ENCODE measurements at places on chromosomes 3 and 15.

- H3K4me3 ChIP-seq: no peak overlapping the region
- no peak for DNase-seq
These were observed 143.7 kb downstream of the TJP1 start for GRCh38 chr15:29678504-29679034.

- no peaks in the 10 kb centered on the region for H3K36me3 ChIP-seq
- H3K27me3 ChIP-seq: no peaks in the 10 kb centered on the region
These were observed 12.4 kb upstream of the NFKBIZ start for GRCh38 chr3:101836652-101837598.

GRCh38 chr15:55513152-55513551 lies 5.1 kb upstream of the DNAAF4 start:
- H3K4me1 ChIP-seq: peaks cover 7% of the 10 kb centered on the region
- DNase-seq: no peak
- no peak overlapping the region for H3K27ac ChIP-seq
- no peak overlapping the region for H3K4me3 ChIP-seq
- H3K27me3 ChIP-seq: no peaks in the 10 kb centered on the region

- DNase-seq: peak; percentile 78
- peaks cover 29% of the 10 kb centered on the region for H3K4me1 ChIP-seq
- H3K4me3 ChIP-seq: no peak overlapping the region
- no peak overlapping the region for H3K27ac ChIP-seq
These were observed 1.2 kb upstream of the LCTL start for GRCh38 chr15:66566963-66567531.

DNA sequence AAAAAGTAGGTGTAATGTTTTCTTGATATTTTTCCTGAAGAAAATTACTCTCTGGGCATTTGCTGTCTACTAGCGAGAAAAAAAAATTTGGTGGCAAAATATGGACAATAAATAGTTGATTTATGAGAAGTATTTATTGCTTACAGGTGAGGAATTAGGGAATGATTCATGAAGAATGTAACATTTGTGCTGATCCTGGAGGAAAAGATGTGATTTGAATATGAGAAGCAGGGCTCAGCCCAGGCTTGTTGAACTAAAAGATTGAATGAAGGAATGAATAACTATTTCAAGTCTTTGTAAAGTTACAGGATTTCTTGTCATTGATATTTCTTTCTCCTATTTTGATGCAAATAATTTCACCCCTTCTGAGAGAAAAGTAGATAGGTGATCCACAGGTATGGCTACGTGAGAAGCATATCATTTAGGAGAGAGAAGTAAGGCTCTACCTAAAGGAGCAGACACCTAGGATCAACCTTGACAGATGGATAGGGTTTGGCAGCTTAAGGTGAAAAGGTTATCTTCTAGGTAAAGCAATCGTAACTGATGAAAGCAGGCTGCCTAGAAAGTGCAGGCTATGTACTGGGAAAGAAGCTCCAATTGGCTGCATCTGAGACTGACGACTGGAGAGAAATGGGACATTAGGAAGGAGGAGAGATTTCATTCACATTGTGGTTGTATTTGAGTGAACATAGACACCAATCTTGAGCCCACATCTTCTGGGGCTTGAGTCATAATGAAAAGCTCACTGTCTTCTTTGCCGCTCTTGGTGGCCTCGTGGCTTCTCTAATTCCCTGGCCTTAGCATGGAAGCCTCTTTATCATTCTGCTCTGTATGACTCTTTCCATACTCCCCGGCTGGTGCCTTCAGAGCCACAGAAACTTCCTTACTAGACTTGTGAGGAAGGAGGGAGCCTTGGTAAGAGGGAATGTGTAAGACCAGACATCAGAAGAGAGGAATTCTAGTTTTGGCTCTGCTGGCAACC lies 106.5 kb downstream of the P3H2 start:
- no peak for DNase-seq
- no peak overlapping the region for H3K4me3 ChIP-seq
- H3K36me3 ChIP-seq: no peaks in the 10 kb centered on the region

GRCh38 chr15:40448354-40448753 lies 7.6 kb downstream of the BAHD1 start:
- no peak overlapping the region for H3K4me3 ChIP-seq
- peaks cover 7% of the 10 kb centered on the region for H3K36me3 ChIP-seq
- no peaks in the 10 kb centered on the region for H3K27me3 ChIP-seq
- H3K4me1 ChIP-seq: peaks cover 35% of the 10 kb centered on the region
- no peak for DNase-seq

- no peaks in the 10 kb centered on the region for H3K27me3 ChIP-seq
- DNase-seq: no peak
- H3K36me3 ChIP-seq: no peaks in the 10 kb centered on the region
- H3K4me1 ChIP-seq: peaks cover 3% of the 10 kb centered on the region
These were observed 12.4 kb upstream of the TPM1 start for GRCh38 chr15:63030101-63030551.

- no peak overlapping the region for H3K27ac ChIP-seq
- no peaks in the 10 kb centered on the region for H3K4me1 ChIP-seq
- H3K36me3 ChIP-seq: no peaks in the 10 kb centered on the region
- DNase-seq: no peak
- no peaks in the 10 kb centered on the region for H3K27me3 ChIP-seq
These were observed 105.0 kb downstream of the EDEM1 start for GRCh38 chr3:5292512-5292911.

DNA sequence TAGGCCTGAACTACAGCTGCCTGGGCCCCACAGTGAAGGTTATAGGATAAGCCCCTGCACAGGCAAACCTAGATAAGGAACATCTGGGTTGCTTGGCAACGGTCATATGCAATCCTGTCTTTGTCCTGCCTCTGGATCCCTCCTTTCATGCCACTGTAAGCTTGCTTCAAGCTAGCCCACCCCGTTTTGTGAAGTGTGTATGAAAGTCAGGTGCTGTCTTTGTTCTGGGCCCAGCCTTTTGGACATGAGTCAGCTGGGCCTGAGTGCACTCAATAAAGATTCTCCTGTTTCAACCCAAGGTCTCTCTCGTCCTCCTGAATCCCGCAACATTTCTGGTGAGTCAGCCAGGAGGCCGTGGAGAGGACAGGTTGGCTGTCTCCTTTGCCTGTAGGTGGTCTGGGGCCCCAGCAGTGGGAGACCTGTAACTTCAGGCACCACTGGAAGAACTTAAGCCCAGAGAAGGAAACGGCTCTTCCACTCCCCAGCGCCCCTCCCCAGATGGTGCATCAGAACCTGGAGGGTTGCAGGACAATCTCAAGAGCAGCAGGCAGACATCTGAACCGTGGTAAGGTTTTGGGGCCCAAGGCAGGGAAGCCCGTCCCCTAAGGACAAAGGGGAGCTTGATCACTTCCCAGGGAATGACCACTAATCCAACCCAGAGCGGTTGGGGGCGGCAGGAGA lies 8.3 kb upstream of the SLC9C1 start:
- DNase-seq: no peak
- peak overlapping the region; percentile 100 for H3K27ac ChIP-seq
- peaks cover 24% of the 10 kb centered on the region for H3K4me1 ChIP-seq
- H3K4me3 ChIP-seq: peak overlapping the region; percentile 53
- no peaks in the 10 kb centered on the region for H3K36me3 ChIP-seq
- H3K27me3 ChIP-seq: no peaks in the 10 kb centered on the region

GRCh38 chr3:57132674-57133073 lies 32.5 kb downstream of the IL17RD start:
- peaks cover 6% of the 10 kb centered on the region for H3K36me3 ChIP-seq
- no peak overlapping the region for H3K27ac ChIP-seq
- H3K4me1 ChIP-seq: peaks cover 38% of the 10 kb centered on the region
- no peak overlapping the region for H3K4me3 ChIP-seq
- H3K27me3 ChIP-seq: peaks cover 25% of the 10 kb centered on the region
- no peak for DNase-seq

DNA sequence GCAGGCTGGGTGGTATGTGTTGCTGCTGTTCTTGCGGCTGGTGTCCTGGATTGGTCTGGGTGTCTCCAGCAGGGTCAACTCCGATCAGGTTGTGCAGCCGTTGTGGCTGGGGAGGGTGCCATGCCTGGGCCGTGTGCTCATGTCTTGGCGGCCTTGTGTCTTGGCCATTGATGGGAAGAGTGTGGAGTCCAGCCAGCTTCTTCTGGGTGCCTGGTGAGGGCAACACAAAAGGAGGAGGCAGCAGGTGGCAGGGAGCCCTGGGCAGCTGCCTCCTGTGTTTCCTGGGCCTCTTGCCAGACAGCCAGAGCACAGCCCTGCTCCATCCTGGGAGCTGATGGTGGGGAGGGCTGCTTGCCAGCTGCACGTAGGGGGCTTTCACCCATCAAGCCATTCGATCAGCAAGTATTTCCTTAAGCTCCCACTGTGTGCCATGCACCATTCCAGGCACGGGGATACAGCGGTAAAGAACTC lies 4.3 kb downstream of the CHAC1 start:
- H3K27me3 ChIP-seq: peaks cover 5% of the 10 kb centered on the region
- H3K4me1 ChIP-seq: peaks cover 6% of the 10 kb centered on the region

DNA sequence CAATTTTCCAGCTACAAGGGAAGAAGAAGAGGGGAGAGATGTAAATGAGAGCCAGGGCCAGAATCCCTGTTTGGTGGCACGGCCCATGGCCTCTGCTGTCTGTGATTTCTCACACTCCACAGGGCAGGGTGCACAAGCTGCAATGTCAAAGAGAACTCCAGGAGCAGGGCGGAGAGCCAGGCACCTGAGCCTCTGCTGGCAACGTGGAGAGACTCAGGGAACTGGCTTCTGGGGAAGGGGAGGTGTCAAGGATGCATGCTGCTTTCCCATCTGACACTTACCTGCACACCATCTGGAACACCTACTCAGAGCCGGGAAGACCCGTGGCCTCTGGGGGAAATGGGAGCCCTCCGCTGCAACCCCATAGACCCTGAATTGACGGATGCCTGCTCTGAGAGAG lies 507.5 kb upstream of the NR2F2 start:
- no peaks in the 10 kb centered on the region for H3K4me1 ChIP-seq
- H3K4me3 ChIP-seq: no peak overlapping the region
- H3K27ac ChIP-seq: no peak overlapping the region

DNA sequence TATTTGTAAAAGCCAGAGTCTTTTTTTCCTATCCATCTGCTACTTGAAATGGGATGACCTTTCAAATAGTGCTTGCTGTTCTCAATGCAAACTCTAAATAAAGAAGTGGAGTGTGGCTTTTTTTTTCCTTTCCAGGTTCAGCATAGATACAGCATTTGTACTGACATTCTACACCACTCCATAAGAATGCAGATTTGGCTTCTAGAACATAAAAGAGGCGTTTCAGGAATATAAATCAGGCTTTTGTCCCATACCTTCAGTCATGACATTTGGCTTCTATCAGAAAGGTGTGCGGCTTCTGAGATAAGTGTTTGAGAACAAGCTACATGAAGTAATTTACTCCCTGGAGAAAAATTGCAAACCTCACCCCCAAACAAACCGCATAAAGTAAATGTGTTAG lies 553.1 kb downstream of the FHIT start:
- DNase-seq: no peak
- H3K4me3 ChIP-seq: no peak overlapping the region
- H3K27me3 ChIP-seq: no peaks in the 10 kb centered on the region
- H3K4me1 ChIP-seq: peaks cover 6% of the 10 kb centered on the region
- H3K36me3 ChIP-seq: no peaks in the 10 kb centered on the region
- no peak overlapping the region for H3K27ac ChIP-seq

DNA sequence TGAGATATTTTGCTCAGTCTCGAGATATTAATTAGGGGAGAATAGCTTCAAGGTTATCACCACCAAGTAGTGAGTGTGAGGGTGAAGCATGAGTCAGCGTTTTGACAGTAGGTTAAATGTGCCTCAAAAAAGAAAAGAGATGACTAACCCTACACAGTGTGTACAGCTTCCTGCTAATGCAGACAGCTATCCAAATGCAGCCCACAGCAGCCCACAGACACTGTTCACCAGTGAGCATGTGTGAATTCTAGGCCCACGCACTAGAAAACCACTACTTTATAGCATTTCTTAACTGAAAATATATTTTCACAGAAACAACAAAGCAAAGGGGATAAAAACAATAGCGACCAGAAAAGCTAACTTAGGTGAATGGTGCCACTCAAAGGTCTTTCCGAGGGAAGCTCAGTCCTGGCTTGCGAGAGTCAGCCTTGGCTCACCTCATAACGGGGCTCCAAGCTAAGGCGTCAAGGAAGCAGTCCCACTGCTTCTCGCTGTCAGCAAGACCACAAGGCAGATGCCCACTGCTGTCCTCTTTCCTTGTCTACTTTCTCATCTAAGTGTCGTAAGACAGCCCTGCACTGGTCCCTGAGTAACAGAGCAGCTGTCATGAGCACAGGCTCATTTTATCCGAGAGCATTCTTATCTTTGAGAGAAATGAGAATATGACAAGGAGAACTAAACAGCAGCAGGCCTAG lies 47.6 kb downstream of the TXNRD3 start:
- H3K27ac ChIP-seq: no peak overlapping the region
- no peaks in the 10 kb centered on the region for H3K27me3 ChIP-seq
- H3K4me3 ChIP-seq: no peak overlapping the region
- H3K4me1 ChIP-seq: no peaks in the 10 kb centered on the region
- no peak for DNase-seq

DNA sequence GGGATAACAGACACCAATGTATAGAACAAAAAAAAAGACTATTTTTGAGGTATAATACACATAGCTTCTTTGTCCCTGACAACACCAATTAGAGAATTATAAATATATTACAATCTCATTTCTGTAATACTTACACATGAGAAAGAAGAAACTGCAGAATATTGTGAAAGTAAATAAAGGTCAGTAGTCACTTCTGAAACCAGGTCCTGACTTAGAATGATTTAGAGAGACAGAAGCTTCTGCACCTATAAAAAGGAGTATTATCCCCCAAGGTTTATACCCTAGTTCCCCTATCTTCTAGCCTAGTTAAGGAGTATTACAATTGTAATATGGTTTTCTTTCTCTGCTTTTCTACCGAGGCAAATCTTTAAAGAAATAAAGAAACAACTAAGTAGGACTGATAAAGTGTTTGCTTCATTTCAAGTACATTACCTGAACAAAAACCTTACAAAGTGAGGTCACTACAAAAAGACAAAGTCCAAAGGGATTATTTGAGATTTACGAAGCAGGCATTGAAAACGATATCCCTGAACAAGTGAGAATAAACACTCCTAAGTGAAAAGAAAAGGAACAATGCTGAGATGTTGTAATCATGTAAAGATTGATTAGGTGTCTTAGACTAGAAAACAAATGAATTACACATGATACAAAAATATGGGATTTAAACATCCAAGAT lies 103.0 kb downstream of the GBE1 start:
- no peaks in the 10 kb centered on the region for H3K27me3 ChIP-seq
- no peaks in the 10 kb centered on the region for H3K4me1 ChIP-seq
- no peak overlapping the region for H3K4me3 ChIP-seq
- no peak overlapping the region for H3K27ac ChIP-seq
- H3K36me3 ChIP-seq: no peaks in the 10 kb centered on the region
